Activated CD4-positive, alpha-beta T cell treated with anti-CD3 and anti-CD28 coated beads for 24 hours (primary cell): ENCODE measurements at places on chromosomes 7 and 10.
A peak's percentile ranks its signal among the peaks of the same experiment; 100 is the strongest.

DNA sequence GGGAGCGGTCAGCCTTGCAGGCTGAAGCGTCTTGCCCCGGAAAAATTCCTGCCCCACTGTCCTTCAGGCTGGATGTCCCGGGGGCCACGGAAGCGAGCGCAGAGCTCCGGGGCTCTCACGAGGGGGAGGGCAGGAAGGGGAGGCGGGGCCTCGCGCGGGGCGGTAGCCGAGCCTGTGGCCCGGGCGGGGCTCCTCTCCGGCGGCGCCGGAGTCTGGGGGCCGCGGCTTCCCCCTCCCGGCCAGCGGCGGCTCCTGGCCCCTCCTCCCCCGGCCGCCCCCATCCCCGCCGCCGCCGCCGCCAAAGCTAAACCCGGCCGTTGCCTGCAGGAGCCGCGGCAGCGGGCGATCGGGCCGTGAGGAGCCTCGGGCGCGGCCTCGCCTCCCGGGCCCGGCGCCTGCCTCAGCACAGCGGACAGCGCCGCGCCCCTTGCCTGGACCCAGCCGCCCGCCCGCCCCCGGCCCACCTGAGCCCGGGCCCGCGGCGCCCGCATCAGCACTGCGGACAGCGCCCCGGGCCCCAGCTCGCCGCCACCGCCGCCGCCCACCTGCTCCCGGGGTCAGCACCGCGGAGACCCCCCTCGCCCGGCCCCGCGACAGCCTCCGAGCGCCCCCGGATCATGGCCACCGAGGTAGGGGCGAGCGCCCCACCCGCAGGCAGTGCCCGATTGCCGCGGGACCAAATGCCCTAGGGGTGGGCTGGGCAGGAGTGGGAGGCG lies at the start of gene GOLGA7B:
GOLGA7B (plus strand) TSS at position 157 of the 716 bp plus-strand sequence; CDS start at position 618, 461 bp downstream.
- peak; percentile 42 for DNase-seq

- DNase-seq, result no peak
Measured at GRCh38 chr7:41029072-41029499, 673.8 kb downstream of the INHBA start.

DNA sequence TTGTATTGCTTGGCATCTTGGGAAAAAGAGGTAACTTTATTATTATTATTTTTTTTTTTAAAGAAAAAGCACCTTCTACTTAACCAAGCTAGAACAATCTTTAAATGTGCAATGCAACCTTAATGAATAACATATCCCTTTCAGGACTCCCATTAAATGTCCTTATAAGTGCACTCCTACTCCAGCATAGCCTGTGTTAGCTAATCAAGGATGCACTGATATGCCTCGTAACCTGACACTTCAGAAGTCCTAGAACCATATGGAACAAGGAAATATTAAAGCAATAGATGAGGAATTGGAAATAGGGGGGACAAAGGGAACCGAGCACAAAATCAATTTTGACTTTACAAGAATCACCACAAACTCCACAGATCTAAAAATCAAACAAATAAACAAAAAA lies 522.4 kb downstream of the PARD3 start:
- DNase-seq, result no peak

DNA sequence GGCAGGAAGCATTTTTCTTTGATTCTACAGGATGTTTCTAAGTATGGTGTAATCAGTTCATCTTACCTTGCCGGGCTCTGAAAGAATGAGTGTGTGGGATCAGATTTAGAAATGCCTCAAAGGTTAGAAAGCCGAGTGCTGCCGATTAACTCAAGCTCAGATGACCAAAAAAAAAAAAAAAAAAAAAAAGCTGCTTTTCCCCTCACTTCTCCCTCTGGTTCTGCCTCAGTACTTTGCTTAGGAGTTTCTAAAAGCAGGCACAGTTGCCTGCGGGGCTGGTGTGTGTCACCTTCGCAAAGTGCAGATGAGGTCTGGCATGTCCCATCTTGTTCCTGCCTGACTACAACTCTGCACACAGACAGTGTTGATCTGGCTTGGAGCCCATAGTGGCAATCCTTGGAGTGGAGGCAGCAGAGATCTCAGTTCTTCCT lies 47.0 kb downstream of the KIAA1217 start:
- no peak for DNase-seq

DNA sequence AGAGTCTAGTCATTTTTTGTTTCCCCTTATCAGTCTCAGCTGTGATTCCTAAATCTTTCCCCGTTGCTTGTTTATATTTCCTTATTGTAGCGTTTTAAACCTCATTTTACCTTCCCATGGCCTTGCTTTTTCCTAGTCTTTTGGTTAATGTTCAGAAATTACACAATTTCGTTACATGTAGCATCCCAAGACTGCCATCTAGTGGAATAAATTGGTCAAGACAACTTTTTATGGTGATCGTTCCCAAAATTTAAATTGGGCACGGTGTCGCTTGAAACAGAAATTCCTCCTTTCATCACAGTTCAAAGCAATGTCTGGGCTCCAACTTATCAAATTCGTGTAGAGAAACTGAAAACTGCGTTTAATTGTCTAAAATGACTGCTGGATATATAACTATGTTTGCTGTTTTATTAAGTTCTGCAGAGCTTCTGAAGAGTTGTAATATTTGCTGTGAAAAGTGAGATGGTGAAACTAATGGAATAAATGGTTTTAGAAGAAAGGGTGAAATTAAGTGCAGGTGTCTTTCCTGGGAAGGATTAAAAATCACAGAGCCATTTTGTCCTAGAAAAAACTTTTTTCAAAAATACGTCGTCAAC lies 370.2 kb downstream of the PHF14 start:
- no peak for DNase-seq

DNA sequence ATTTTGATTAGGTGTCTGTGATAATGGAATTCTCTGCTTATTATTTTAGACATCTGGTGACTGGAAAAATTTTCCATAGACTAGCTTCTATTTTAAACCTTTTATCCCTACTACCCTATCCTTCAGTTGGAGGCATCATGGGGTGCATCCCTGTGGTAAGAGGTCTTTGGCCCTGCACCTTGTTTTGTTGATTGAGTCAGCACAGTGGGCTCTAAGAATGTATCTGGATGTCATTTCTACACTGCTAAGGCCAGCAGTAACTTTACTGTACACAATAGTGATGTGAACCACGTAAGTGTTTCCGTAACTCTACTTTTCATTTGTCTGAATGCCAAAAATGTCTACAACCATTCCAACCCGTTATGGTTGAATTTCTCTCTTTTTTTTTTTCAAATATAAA lies 75.6 kb downstream of the ADAM22 start:
- DNase-seq, result no peak

- no peak for DNase-seq
Measured at GRCh38 chr7:90320801-90321494, at the start of gene FAM237B. Gene FAM237B, minus strand, starts transcription at chr7:90321304. Its CDS starts 1,556 bp downstream, at chr7:90319748.

DNA sequence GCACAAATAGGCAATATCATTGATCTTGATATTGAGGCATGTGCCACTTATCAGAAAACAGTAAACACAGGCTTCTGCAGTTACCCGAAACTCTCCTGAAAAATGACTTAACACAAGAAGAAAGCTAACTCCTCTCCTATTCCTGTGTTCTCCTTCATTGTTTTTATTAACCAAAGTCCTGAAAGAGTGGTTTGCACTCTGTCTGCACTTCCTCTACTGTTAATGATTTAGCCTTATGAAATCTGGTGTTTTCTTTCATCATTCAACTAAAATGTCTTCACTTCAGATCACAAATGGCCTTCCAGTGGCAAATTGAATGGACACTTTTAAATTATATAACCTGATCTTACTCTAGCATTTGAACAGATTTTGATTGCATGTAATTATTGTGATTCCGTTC lies 630.6 kb upstream of the PHF14 start:
- DNase-seq, result no peak

DNA sequence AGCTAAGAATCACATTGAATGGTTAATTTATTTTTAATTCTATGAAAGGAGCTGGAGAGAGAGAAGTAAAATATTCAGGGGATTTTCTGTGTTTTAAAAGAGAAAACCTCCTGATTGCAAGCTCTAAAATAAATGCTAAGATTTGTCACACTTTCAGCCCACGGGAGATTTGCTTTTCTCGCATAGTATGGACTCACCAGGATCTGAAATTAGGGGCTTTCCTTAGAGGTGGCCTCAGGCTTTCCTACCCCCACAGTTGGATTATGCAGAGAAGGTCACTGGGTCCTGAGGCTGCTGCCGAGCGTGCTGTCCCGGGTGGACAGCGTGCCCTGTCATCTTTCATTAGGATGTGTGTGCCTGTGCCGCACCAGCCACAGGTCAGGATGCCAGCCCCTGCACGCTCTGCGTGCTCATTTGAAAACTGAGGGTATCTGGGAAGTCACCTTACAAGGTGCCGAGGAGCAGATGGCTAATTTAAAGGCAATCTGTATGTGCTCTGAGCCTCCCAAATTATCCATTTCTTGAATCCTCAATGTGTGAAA lies 258.8 kb downstream of the CELF2 start:
- no peak for DNase-seq

- no peak for DNase-seq
Measured at GRCh38 chr10:64090865-64091264, 569.7 kb downstream of the REEP3 start.

- no peak for DNase-seq
Measured at GRCh38 chr7:157753713-157754415, 417.1 kb downstream of the DNAJB6 start.

- DNase-seq, result no peak
Measured at GRCh38 chr7:66946545-66946944, 25.5 kb downstream of the TMEM248 start.

DNA sequence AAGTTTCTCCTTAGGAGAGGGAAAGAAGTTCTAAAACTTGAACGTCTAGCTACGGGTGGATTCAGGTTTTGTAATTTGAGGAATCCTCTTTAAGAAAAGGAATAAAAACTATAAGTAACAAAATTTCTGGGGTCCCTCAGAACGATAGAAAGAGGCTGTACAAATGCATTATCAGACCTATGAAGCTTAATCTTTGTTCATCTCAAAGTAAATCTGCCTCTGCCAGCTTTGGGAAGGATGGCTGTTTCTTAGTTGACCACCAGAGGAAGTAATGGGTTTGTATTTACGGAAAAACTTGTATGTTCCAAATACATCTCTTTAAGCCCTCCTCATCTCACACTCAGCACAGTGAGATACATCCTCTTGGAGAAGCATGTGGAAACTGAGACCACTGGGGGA lies 864 bp downstream of the PSTK start:
- DNase-seq, result peak; percentile 0

GRCh38 chr7:86844608-86845007 lies 200.9 kb downstream of the GRM3 start:
- no peak for DNase-seq

- no peak for DNase-seq
Measured at GRCh38 chr7:37287131-37287855, 161.4 kb downstream of the ELMO1 start.

- DNase-seq, result no peak
Measured at GRCh38 chr7:24152356-24152755, 131.6 kb upstream of the NPY start.

DNA sequence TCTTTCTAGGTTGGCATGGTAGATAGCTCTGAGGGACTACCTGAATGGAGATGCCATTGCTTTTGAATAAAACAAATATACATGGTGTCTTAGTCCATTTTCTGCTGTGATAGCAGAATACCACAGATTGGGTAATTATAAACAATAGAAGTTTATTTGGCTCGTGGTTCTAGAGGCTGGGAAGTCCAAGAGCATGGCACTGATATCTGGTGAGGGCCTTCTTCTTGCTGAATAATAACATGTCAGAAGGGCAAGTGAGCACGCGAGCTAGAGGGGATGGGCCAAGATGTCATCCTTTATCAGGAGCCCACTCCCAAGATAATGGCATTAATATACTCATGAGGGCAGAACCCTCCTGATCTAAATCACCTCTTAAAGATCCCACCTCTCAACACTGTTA lies 21.9 kb downstream of the SGPL1 start:
- DNase-seq, result no peak

DNA sequence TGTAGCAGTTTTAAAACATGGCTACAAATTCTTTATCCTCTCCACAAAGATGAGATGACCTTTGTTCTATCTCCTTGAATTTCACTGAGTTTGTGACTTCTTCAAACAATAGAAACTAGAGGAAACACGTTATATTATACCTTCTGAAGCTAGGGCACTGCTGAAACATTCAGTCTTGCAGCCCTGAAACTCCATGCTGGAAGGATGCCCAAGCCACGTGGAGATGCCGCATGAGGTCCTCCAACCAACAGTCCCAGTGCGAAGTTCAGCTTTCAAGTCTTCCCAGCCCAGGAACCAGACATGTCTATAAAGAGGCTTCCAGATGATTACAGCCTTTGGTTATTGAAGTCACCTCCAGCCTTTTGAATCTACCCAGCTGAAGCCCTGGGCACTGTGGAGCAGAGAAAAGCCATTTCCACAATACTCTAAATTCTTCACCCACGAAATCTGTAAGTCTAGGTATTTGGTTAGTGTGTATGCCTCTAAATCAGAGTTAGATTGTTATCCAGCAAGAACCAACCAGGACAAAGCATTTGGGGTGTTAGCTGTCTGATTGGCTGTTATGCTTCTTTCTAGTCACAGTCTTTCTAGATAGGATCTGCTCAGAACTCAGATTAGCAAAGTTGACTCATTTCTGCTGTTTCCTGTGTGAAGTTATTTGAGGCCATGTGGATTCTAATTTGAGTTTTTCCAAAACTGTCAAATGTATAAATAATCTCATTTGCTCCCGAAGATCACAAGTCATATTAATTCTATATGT lies 186.5 kb upstream of the TMEM72 start:
- no peak for DNase-seq

- no peak for DNase-seq
Measured at GRCh38 chr7:26136831-26137230, 15.2 kb upstream of the NFE2L3 start.

DNA sequence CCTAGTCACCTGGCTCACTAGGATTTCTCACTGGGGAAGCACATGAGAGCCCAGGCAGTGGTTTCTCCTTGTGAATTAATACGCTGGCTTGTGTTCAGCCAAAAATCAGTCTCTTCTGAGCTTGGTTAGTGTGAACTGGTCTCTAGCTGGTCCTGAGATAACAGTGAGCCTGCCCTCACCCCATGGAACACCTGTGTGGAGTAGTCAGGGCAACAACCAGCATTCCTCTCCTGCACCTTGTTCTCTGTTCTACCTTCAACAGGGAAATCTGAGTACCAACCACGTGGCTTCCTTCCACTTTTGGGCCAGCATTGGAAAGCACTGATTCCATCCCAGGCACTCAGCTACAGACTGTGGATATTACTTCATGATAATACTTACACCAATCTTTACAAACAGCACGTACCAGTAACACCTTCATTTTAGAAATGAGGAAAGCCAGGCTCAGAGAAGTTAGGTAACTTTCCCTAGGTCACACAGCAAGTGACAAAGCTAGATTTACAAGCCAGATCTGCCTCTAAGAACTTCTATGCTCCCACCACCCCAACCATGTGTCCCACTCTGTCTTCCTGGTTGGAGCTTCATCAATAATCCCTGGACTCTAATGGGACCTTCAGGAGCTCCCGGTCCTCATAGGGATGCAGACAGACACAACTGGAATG lies 106.6 kb downstream of the GRID1 start:
- no peak for DNase-seq

- no peak for DNase-seq
Measured at GRCh38 chr7:121669144-121669543, 203.8 kb upstream of the PTPRZ1 start.

GRCh38 chr10:78560341-78560688 lies 508.5 kb upstream of the ZMIZ1 start:
- no peak for DNase-seq

- DNase-seq, result no peak
Measured at GRCh38 chr7:84182301-84182700, 12.3 kb downstream of the SEMA3A start.
